ENCODE measurements at places on chromosomes 11 and 22. TPM values are rescaled to one million over a fixed set of nuclear protein-coding genes. Genes with fewer than 3 reads are reported as not detected.

DNA sequence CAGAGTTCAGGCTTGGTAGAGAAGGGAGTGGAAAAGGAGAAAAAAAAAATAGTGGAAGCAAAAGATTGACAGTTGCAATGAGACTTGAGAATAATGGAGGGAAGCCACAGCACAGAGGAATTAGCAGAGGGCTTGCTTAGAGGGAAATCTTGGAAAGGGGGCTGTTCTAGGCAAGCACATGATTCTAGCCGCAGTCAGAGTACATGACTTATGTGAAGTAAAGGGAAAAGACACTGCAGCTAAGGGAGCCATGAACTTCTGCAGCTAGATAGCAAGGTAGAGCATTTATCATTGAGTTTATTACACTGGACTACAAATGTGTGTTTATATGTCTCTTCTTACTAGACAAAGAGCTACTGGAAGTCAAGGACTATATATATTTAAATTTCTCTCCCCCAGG lies 144.0 kb upstream of the OPCML start:
- DNase-seq, result no peak

DNA sequence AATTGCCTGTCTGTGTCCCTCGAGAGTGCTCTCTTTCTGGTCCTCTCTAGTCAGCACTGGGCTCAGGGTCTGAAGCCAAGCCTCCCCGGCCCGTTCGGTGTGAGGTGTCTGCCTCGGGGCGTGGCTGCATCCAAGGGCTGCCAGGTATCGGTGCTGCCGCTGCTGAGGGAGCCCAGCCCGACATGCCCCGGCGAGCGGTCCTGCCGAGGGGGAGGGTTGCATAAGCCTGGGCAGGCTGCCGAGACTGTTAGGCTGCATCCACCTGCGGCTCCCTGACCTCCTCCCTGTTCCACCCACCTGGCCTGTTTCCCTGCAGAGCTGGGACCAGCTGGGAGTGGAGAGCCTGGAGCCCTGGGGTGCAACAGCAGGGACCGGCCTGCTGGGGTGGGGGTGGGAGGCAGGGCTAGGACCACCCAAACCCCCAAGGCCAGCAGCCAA lies 6.3 kb downstream of the OVOL1 start:
- DNase-seq, result no peak

GRCh38 chr11:12045914-12046635 lies 37.6 kb upstream of the DKK3 start:
- peak; percentile 39 for DNase-seq

DNA sequence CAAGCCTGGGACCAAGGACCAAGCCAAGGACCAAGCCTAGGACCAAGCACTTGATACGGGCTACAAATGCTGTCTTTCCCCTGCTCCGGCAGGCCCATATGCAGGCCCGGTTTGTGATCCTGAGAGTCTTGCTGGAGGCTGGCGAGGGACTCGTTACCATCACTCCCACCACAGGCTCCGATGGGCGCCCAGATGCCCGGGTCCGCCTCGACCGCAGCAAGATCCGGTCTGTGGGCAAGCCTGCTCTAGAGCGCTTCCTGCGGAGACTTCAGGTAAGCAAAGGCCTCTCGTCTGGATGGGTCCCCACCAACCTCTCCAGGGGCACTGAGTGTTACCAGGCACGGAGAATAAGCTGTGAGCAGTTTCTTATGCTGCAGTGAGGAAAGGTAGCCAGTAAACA lies 13.2 kb upstream of the BBS1 start:
- no peak for DNase-seq

DNA sequence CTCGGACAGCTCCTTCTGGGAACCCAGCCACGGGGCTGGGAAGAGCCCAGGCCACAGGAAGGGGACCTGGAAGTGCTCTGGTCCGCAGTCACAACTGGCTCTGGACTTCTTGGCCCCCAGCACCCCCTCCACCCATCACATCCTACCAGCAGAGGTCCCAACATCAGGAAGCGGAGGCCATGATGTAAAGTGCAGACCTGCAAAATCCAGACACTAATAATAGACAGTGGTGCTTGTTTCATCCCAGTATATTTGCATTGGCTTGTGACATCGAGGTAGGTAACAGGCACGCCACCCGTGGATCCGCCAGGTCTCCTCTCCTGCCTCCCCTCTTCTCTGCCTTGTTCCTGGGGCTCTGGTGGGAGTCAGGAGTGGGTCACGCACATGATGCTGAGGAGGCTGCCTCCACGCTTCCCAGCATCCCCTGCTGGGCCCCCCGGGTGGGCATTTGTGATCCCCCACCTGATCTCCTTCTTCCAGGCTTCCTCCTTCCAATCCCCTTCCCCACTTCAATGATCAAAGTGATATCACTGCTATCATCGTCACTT lies 1454.0 kb downstream of the BRD1 start:
- no peak for DNase-seq

GRCh38 chr11:12017243-12017678 lies 8.8 kb upstream of the DKK3 start:
- DNase-seq, result peak; percentile 85

DNA sequence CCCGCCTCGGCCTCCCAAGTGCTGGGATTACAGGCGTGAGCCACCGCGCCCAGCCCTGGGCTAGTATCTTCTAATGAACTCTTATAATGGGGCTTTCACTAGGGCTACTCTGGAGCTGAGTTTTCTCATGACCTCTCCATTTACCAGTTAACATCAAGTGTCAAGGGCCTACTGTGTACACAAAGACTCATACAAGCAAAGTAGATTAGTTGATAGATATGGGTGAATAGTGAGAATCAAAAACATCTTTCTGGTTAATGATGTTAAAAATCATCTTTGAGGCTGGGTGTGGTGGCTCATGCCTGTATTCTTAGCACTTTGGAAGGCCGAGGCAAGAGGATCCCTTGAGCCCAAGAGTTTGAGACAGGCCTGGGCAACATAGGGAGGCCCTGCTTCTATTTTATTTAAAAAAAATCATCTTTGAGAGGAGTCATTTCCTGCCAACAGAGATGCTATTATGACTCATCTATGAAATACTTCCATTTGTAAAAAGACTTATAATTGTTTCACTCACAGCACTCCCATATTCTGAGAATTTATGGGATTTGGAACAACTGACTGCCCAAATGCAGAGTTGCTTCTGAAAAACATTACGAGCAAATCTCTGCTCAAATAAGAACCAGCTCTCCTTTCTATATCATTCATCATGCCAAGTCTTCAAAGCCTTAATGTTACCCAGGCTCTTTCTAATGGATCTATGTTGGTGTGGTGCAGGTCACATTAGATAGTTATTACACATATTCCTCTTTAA lies 57.0 kb downstream of the GDPD4 start:
- DNase-seq, result peak; percentile 85

- no peak for DNase-seq
Observed at GRCh38 chr11:85094795-85095194, 532.3 kb downstream of the DLG2 start.

DNA sequence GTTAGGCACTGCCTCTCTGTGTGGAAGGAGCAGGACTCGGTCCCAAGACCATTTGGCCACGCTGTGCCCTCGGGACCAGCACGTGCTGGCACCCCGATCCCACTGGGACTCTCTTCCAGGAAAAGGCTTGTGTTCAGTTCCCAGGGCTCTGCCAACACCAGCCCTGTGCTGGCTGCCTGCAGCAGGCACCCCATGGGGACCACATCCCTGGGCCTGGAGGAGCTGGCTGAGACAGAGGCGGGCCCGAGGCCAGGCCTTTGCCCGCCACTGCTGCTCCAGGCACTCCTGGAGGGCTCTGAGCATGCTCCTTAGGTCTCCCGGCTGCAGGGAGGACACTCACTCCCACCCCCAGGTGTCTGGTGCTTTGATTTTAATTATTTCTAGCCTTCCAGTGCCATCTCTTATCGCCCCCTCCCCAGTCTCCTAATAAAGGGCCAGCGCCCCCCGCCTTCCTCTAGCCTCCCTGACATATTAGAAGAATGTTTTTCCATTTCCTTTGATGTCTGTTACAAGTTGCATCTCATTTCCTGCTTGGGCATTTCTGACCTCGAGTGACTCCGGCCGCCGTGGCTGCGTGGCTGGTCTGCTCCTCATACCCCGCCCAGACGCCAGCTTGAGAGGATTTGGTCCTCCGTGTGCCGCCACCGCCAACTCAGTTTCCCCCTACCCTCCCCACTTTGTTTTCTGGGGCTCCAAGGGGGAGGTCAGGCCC lies 14.4 kb downstream of the CDKN1C start:
- no peak for DNase-seq

DNA sequence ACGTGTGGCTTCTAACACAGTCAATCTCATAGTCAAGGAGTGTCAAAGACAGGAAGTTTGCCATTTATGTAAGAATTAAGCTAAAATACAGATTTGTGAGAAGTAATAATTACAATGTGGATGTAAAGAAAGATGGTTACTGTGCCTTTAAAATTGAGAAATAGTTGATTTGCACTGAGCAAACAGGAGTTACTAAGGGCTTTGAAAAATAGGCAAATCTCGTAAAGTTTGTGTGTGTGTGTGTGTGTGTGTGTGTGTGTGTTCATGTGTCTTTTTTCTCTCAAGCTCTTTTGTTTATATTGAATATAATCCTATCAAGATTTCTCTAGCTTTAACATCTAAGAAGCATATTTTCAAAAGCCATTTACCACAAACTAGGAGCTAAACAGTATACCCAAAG lies 2284.5 kb downstream of the LRRC4C start:
- no peak for DNase-seq

DNA sequence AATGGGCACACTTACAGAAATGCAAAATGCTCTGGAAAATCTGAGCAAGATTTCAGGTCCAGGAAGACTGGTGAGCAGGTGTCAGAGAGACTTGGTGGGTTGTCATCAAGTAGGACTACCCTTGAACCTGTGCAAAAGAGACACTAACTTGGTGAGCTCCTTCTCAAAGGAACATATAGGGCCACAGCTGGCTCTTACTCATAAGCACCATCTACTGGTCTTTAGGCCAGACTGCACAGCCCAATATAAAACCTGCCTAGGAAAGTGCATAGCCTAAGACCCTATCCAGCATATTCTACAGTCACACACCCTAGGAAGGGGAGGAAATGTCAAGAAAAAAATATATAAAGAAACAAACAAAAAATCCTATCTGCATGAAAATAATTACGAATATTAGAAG lies 18.2 kb upstream of the OR10W1 start:
- DNase-seq, result peak; percentile 60

DNA sequence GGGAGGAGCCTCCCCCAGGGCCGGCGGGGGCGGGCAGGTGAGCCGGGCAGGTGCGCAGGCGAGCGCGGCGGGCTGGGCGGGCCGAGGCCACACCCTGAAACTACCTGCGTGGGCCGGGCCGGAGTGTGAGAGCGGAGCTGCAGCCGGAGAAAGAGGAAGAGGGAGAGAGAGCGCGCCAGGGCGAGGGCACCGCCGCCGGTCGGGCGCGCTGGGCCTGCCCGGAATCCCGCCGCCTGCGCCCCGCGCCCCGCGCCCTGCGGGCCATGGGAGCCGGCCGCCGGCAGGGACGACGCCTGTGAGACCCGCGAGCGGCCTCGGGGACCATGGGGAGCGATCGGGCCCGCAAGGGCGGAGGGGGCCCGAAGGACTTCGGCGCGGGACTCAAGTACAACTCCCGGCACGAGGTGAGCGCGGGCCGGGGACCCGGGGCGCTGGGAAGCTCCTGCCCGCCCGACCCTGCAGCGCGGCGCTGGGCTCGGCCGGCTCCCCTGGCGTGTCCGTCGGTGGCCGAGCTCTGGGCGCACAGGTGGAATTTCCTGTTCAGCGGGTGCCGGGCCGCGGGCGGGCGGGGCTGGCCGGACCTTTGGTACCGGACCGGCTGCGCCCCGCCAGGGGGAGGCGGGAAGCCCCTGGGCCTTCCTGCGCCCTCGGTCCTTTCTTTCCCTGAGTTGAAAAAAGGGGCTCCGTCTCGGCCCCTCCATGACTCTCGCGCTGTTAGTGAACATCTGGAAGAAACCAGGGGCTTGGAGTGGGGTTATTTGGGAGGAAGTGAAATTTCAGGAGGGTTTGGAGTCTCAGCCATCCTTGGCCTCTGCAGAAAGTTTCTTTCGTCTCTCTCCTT lies at the start of gene ST14:
Gene ST14, plus strand, starts transcription at position 126 of the 841 bp plus-strand sequence. Its CDS starts 198 bp downstream, at position 324.
- no peak for DNase-seq

DNA sequence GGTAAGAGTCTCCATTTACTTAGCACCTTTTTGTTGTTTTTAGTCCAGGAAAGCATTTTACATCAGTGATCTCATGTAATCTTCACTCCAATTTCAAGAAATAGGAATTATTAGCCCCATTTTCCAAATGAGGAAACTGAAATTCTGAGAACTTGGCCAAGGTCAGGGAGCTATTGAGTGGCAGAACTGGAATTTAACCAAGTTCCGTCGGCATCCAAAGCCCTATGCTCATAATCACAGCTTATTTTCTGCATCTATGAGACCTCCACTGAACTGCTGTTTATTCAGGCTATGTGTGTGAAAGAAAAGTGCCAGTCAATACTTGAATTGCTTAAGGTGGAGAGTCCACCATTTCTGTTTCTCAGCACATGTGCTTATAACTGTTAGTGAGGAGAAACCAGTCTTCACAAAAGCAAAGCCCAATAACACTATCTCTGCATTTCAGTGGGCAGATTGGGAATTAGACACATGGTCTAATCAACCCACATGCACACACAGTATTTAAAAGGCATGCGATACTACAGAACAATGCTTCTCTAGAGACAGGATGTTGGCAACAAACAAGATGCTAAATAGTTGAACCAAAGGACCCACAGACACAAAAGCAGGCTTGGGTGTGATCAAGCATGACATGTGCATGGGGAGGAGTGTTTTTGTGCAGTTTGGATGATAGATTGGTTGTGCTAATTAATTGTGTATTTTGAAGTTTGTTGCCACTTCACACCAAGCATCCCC lies 780.6 kb downstream of the OPCML start:
- DNase-seq, result no peak

GRCh38 chr11:33027846-33028536 lies 11.4 kb upstream of the TCP11L1 start:
- DNase-seq, result peak; percentile 62

GRCh38 chr22:46443850-46444389 lies 93.5 kb downstream of the CELSR1 start:
- DNase-seq, result no peak

DNA sequence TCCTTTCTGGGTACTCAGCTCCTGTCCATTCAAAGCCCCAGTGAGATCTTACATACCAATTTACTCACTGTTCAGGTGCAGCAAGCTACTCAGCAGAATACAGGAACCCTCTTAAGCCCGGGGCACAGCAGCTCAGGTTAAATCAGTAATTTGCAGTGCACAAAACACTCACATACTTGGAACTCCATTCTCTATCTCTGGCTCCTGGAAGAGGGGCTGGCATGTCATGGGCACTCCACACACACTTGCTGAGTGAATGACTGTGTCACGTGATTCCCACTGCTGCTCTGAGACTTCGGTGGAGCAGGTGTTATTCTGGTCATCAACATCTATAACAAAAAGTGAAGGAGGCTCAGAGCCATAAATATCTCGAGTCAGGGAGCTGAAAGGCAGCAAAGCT lies 157.3 kb upstream of the BDNF start:
- no peak for DNase-seq

The UBQLNL gene
- polyA plus RNA-seq, result 0.47 TPM

The WBP2NL gene
- not detected for polyA plus RNA-seq

The GRAP2 gene
- polyA plus RNA-seq, result 0.32 TPM

The H19 gene
- polyA plus RNA-seq, result 0.41 TPM

The COPB1 gene
- 126 TPM for polyA plus RNA-seq

The CCDC117 gene
- 5.9 TPM for polyA plus RNA-seq

The PRRG4 gene
- polyA plus RNA-seq, result not detected

The RTN4R gene
- 1.2 TPM for polyA plus RNA-seq

The OR52D1 gene
- not detected for polyA plus RNA-seq

Measured in IMR-90 (cell line).